MG63 (cell line): ENCODE measurements at places on chromosomes 1 and 21.

DNA sequence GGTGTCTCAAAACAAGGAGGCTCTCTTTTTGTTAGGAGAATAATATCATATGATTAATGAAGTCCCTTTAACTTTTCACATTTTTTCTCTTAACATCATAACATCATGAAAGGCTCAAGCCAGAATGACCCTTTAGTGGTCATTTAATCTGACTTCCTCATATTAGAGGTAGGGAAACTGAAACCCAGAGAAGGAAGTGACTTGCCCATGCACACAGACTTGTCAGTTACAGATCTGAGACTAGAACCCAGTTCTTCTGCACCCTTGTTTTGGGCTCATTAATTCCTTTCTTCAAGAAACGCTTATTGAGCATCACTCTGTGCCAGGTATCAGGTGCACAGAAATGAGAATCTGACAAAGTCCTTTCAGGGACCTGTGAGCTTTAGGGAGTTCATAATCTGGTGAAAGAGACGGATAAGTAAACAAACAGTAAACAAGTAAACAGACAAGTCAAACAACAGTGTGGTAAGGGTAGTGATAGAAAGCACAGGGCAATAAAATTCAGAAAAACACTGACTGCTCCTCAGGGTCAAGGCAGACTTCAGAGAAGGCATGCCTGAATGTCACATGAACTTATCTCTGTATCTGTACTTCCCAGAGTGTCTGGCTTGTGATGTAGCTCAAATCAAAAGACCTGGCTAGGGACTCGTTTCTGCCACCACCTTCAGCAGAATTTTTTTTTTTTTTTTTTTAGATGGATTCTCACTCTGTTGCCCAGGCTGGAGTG lies 38.3 kb upstream of the OSBPL9 start:
- DNase-seq: no peak

DNA sequence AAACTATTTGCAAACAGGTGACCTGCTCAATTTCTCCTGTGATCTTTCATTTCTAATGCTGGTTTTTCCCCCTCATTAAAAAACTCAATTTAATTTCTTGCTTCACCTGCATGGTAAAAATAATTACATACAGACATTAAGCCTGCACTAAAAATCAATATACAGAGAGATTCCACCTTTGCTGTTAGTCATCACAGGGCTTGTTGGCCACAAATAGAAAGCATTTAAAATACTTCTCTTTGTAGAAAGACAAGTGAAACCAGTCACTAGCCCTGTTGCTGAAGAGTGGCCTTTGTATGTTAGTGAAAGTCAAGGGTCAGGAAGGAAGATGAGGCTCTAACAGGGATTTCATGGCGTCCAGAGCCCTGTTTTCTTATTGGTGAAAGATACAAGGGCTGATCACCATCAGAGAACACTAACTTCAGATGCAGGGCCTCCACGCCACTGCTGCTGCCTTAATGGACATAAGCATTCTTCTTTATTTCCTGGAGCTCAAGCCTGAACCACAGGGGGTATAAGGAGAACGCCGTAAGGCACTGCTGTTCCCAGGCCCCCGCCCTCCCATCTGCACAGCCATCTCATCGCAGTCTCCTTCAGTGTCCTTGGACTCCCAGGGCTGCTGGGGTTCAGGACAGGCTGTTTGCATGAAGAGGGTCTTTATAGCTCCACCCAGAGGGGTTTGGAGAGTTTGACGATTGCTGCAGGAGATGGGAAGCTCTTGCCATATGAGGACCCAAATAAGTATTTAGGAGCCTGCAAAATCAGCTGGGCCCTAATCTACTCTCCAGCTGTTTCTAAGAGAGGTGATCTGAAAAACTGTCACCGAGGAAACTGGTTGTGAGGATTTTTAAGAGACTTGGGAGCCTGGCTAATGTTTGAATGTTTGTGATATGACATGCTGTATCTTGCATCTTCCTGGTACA lies 117.3 kb upstream of the IRF2BP2 start:
- no peak for DNase-seq

- peak; percentile 99 for DNase-seq
Measured at GRCh38 chr1:153506831-153507413, 28.9 kb downstream of the S100A6 start.

DNA sequence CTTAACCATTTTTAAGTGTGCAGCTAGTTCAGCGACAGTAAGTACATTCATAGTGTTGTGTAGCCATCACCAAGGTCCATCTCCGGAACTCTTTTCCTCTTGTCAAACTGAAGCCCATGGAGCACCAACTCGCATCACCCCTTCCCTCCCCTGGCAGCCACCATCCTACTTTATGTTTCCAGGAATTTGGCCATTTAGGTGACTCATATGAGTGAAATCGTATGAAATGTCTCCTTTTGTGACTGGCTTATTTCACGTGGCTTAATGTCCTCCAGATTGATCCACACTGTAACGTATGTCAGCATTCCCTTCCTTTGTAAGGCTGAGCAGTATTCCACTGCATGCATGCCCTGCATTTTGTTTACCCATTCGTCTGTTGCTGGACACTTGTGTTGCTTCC lies 2.5 kb downstream of the COL6A2 start:
- DNase-seq: peak; percentile 64

DNA sequence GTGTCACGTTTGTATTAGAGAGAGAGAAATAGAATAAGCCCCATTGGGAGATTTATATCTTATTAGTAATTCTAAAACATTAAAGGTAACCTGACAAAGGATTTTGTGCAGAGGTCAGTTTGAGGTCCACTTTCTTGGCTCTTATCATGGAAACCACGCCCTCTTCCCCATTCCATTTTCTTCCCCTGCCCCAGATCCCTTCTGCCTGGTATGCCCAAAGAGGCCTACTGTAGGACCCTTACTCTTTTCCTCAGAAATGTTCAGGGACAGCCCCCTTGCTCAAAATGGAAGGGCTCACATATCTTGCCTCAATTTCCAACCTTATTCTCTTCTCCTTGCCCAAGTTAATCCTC lies 9.6 kb downstream of the CCDC185 start:
- no peak for DNase-seq

DNA sequence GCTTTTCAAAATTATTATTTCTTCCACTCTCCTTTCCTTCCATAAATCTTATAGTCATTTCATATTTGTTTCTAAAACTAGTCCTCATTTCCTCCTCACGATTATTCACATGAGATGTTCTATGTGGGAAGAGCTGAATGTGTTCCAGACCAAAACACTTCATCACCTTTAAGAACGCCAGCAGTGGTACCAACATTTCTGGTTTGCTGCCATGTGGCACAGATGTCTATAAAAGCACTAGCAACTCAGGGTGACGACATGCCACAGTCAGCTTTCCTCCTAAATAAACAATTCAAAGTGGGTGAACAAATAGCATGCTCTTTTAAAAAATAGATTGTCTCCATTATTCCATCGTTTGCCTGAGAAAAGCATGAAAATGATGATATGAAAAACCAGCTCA lies 1217.8 kb upstream of the ADGRL2 start:
- DNase-seq: peak; percentile 38

GRCh38 chr21:42348762-42349161 lies 2.0 kb downstream of the TFF2 start:
- DNase-seq: no peak

DNA sequence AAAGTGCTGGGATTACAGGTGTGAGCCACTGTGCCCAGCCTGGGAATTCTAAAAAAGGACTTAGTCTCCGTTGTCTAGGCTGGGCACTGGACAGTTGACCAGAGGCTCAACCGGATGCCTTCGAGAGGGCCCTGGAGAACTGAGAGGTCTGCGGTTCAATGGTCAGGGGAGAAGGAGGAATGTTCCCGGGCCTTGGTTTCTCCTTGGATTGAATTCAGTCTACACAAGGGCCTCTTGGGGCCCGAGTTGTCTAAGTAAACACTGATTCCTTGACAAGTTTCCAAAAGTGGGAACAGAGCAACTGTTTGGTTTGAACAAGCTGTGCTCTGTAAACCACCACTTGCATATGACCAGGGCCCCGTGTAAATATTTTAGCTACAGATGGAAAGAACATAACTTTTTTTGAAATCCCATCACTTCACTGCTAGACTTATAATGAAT lies 29.1 kb upstream of the CAPZB start:
- DNase-seq: no peak

DNA sequence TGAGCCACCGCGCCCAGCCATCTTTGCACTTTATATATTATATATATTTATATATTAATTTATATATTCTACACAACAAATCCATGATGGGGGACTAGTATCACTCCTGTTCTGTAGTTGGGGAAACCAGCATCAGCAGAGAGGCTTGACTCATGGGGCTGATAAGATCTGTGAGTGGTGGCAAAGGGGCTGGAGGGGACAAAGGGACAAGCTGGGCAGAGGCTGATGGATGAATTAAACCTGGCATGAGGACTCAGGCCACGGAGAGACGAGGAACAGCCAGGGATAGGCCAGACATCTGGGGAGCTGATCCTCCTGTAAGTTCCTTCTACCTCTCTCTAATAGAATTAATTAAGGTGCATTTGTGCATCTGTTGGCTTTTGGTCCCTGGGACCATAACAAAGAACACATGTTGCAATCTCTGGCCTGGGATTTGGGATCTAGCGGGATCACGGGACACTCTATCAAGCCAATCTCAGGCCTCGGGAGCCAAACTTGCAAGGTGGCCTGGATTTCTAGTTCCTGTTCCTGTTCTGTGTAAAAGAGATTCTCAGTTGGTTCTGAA lies 7.6 kb downstream of the CNR2 start:
- DNase-seq: no peak

DNA sequence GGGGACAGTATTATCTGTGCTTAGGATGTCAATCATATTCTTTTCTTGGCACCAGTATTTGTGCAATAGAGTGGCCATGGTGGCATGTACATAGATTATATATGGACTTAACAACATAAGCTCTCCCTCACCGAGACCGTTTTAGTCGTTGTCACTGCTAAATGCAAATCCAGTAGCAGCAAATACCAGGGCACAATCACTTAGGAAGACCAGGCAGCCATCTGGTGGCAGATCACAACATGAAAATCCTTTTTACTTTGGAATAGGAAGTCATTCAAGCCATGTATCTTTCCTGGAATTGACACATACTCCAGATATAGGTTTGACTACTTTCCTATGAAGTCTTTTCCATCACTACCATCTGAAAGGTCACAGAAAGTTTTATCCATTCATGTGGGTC lies 53.2 kb upstream of the C1orf87 start:
- no peak for DNase-seq

GRCh38 chr1:25904943-25905679 lies 1.1 kb downstream of the STMN1 start:
- DNase-seq: peak; percentile 97
